ENCODE measurements at places on chromosomes 12 and 14.

DNA sequence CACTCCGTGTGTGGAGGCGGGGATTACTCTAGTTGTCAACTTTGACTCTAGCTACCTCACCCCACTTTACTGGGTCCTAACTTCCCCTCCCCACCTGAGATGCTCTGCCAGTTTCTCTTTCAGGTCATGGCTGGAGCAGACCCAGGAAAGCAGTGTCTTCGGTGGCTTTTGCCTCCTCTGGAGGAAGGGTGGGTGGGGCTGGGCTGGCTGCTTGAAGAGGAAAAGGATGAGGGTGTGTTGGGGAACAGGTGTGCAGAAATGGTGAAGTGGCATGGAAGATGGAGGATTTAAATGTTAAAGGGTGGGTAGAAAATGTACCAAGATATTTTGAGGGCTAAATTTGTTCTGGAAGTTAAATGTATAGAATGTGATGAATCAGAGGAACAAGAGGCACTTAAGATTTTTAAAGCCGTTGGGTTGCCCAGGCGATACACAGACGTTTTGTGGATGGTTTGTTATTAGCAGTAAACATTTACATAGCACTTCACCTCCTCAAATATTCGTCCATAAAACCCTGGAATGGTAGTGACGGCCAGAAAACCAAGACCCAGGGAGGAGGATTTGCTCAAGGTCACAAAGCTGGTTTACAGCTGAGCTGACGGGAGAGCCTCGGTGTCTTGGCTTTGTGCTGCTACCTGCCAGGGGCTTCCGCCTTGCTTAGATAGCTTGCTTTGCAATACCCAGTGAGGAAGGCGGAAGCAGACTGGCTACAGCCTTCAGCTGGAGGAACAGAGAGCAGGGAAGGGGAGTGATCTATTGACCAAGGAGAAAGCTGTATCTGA is 72.2 kb upstream of the PRMT8 start:
- no peak for DNase-seq

GRCh38 chr14:104087981-104088850 is 2.7 kb downstream of the ASPG start:
- DNase-seq: no peak

- DNase-seq: no peak
Measured at GRCh38 chr14:95269493-95269892, 50.2 kb downstream of the CLMN start.

DNA sequence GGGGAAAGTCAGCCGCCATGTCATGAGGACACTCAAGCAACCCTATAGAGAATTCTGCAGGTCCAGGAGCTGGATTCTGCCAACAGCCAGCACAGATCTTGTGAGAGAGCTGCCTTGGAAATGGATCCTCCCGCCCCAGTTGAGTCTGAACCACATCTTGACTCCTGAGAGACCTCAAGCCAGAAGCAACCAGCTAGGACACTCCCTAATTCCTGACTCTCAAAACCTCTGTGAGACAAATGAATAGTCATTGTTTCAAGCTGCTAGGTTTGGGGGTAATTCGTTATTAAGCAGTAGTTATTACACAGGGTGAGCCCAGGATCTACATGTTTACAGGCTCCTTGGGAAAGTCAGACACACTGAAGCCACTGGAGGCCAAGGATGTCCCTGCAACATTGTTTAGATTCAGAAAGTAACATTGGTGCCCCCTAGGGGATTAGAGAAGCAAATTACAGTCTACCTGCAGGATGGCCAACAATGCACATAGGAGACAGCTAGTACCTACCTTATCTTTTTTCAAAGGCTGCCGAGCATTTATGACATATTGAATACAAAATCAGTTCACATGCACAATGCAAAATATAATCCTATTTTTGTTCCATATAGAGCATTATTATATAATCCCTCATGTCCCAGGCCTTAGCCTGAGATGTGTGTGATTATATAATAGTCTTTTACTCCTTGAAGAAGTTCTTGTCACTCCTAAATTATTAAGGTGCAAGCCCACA is 57.9 kb upstream of the FICD start:
- peak; percentile 43 for DNase-seq

Measured in HFFc6 (cell line).